PC-3 (cell line): ENCODE measurements at places on chromosomes 4 and X.

DNA sequence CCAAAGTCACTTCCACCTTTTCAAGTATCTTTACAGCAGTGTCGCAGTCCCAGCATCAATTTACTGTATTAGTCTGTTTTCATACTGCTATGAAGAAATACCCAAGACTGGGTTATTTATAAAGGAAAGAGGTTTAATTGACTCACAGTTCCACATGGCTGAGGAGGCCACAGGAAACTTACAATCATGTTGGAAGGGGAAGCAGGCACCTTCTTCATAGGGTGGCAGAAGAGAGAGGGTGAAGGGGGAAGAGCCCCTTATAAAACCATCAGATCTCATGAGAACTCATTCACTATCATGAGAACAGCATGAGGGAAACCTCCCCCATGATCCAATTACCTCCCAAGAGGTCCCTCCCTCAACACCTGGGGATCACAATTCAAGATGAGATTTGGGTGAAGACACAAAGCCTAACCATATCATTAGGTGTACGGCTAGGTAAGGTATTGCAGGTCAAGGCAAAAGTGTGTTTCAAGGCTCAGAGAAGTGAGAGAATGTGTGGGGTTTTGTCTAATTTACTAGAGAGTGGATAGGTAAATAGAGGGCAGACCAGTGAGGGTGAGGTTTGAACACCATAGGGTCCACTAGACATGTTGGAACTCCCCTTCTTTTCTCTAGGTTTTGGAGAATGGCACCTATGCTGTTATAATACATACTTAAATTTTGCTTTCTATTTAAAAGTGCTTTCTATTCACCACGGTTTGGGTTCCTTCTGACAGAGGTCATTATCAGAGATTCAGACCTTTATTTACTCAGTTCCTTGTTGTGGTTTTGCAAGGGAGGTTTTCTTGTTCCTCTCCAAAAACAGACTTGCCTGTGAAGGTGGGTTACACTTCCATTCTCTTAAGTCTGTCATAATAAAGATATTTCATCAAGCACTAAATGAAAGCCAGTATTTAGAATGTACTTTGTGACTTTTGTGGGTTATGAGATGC is 186.6 kb downstream of the CPEB2 start:
- no peak for DNase-seq

DNA sequence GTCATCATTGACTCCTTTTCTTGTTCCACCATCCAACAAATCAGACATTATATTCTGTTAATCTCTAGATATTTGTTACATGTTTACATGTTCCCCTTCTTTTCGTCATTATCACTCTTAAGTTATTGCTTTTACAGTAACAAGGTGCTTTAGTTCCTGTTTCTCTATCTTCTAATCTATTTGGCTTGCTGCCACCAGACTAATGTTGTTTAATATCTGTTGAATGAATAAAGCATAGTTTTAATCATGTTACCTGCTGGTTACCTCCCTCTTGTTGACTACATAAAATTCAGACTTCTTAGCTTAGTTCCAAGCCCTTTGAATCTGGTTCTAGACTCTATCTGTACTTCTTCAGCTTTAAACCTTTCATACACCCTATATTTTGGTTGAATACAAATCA is 129.8 kb upstream of the TRIM2 start:
- no peak for DNase-seq

DNA sequence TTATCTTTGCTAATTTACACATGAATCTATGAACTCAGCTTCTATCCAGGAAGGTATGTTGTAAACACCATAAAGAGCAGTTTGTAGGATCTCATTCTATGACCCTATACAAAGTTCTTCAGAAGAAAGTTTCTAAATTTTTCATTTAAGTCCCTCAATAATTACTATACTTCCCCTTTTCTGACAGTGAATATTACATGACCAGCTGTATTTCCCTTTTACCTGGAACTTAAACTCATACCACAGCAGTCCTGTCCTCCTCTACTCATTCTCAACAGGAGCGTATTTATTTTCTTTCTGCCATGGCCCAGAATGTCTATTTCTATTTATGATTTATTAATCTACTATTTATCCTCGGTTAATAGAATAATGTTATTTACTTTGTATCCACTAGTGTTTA is 15.8 kb downstream of the RASGEF1B start:
- DNase-seq, result no peak

GRCh38 chr4:141011901-141012315 is 121.4 kb downstream of the RNF150 start:
- no peak for DNase-seq

DNA sequence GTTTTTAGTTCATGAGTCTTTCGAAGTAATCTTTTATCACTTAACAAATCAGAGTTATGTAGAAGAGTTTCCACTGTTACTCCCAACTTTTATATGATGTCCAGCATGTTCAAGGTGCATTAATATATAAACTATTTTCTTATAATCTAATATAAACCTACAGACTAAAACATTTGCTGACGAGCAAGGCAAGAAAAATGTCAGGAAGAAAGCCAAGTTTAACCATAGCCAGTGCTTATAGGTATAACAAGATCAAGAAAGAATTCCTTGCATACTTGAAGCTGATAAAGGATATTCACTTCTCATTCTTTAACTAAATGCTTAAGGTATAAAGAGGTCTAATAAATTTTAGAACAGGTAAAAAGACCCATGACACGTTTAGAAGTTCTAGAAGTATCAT is 167.7 kb downstream of the NPNT start:
- peak; percentile 61 for DNase-seq

DNA sequence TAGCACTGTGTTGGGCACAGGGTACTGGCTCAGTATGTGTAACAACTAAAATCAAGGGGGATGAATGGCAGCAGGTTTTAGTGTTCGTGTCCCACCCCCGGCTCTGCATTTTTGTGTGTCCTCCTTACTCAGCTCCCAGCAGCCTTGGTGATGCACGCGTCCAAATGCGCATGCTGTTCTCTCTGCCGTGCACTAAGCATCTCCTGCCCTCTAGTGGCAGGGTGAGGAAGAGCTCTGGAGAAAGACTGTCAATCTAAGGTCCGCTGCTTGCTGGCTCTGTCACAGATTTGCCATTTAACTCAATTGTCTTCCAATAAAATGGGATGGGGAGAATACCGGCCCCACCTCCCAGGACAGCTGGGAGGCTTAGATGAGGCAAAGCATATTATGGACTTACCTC is 61.4 kb downstream of the WFS1 start:
- DNase-seq, result peak; percentile 47

GRCh38 chr4:6896035-6896434 is 13.6 kb upstream of the TBC1D14 start:
- DNase-seq, result no peak

- DNase-seq, result peak; percentile 18
These were observed 205.4 kb downstream of the LDB2 start for GRCh38 chr4:16692961-16693506.
